T-helper 2 cell (primary cell): ENCODE measurements at places on chromosomes 16 and 17.

- DNase-seq = peak; percentile 38
Observed at GRCh38 chr17:42315402-42316156, 27.3 kb downstream of the STAT5A start.

GRCh38 chr17:69810326-69810965, 264.6 kb upstream of the KCNJ16 start:
- DNase-seq = no peak

DNA sequence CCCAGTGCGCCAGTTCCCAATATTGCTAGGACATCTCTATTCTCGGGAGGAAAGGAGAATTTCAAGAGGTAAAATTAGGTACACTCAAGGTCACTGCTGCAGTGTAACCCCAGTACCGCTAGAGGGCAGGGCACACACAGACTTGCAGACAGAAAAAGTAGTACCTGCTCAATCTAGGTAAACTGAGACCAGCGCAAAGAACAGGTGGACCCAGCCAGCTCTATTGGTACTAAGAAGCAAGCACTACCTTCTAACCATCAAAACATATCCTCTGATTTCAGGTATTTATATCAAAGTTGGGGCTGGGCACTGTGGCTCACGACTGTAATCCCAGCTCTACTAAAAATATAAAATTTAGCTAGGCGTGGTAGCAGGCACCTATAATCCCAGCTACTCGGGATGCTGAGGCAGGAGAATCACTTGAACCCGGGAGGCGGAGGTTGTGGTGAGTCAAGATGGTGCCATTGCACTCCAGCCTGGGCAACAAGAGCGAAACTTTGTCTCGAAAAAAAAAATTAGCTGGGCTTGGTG, 3.6 kb upstream of the WDR81 start:
- peak; percentile 58 for DNase-seq

- no peak for DNase-seq
Observed at GRCh38 chr17:78883089-78883532, 19.9 kb downstream of the CEP295NL start.

GRCh38 chr17:29778956-29779811, 150.8 kb downstream of the SSH2 start:
- peak; percentile 74 for DNase-seq

- peak; percentile 66 for DNase-seq
Observed at GRCh38 chr16:58020628-58021521, 4.7 kb upstream of the MMP15 start.

GRCh38 chr17:32103476-32104113, 38.7 kb upstream of the RHOT1 start:
- DNase-seq = no peak

GRCh38 chr17:4205917-4206316, 57.9 kb downstream of the ANKFY1 start:
- DNase-seq = no peak

DNA sequence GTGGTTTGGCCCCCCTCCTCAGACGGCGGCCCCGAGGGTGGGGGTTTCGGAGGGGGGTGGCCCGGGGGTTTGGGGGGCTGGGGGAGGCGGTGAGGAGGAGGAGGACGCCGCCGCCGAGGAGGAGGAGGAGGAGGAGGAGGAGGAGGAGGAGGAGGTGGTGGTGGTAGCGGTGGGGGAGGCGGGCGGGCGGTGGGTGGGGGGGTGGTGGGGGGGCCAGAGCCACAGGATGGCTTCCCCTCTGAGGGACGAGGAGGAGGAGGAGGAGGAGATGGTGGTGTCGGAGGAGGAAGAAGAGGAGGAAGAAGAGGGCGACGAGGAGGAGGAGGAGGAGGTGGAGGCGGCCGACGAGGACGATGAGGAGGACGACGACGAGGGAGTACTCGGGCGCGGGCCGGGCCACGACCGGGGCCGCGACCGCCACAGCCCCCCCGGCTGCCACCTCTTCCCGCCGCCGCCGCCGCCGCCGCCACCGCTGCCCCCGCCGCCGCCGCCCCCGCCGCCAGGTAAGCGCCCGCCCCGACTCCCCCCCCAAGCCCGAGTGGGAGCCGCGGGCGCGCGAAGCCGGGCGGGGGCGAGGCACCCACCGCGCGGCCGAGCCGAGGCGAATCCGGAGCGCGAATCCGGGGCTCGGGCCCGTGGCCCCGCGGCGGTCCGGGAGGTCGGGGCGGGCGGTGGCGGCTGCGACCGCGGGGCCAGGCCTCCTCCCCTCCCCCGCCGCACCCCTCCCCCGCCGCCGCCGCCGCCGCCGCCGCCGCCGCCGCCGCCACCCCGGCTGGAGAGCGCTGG, 3.8 kb upstream of the CHD3 start:
- peak; percentile 32 for DNase-seq

GRCh38 chr17:1108478-1108764, 71.4 kb downstream of the ABR start:
- no peak for DNase-seq

- no peak for DNase-seq
Observed at GRCh38 chr17:38578229-38579082, 27.3 kb downstream of the SRCIN1 start.

- DNase-seq = no peak
Observed at GRCh38 chr17:43536236-43536992, 9.7 kb downstream of the ETV4 start.

DNA sequence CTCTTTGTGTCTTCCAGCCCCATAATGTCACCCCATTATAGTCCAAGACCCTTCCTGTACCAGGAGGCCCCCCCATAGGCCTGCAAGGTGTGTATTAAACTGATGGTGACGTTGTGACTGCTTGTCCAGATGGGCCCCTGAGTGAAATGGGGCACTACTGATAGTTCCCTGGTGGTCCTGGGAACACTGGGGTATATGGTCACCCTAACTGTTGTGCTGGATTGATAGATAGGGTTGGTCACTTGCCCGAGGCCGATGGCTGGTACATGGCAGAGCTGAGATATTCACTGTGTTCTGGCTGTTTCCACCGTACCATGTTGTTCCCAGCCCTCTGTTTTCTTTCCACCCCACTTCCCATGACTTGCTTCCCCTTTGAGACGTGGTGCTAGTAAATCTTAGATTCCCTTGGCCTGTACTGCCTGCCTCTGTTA, 4.3 kb downstream of the CNP start:
- DNase-seq = no peak

GRCh38 chr16:68756239-68756915, 19.3 kb downstream of the CDH1 start:
- peak; percentile 9 for DNase-seq

DNA sequence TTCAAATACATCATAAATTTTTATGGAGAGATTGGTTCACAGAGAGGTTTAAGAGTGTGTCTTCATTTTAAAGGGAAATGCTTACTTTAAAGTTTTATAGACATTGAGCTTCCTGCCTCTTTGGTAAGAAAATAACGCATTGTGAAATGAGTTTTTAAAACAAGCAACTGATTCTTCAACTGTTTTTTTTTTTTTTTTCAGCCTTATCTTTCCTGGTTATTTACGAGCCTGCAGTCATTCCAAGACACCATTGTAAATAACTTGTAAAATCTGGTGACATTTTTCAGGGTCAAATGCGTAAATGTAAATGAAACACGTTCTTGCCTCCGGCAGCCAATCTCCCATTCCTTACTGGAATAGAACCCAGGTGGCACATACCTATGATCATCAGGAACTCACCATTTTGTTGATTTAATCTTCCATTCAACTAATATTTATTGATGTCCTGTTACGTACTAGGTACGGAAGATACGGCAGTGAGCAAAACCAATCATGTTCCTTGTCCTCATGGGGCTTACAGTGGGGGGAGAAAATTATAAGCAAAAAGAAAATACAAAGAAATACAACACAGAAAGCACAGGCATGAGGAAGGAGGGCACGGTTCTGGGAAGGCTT, 33.2 kb upstream of the CDYL2 start:
- DNase-seq = no peak
